ENCODE measurements at places on chromosomes 1 and 21.

DNA sequence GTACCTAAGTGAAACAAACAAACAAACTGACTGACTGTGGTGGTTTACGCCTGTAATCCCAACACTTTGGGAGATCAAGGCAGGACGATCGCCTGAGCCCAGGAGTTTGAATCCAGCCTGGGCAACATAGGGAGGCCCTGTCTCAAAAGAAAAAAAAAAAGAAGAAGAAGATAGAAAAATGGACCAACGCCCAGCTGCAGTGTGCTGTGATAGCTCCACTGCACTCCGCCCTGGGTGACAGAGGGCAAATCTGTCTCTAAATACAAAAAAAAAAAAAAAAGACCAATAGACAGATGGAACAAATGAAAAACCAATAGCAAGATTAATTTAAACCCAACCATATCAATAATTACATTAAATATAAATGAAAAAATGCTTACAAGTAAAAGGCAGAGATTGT is 13.9 kb downstream of the AKR7A3 start:
- no peak for DNase-seq

DNA sequence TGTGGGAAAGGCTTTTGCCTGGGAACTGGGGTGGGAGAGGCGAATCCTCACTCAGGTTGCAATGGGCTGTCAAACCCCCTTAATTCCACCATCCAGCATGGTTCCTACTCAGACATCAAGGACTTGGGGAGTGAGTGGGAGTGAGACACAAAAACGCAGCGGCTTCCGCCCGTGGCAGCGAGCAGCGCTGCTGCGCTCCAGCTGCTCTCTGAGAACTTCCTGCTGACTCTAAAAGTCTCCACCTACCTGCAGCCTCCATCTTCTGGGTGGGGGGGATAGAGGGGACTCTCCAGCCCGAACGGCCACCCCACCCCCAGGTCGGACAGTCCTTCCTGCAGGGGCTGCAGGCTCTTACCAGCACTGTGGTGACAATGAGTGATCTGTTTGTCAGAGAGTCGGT is 184.4 kb downstream of the GRIK3 start:
- DNase-seq: no peak

GRCh38 chr21:40070871-40071270 is 203.6 kb downstream of the PCP4 start:
- no peak for DNase-seq

- DNase-seq: no peak
Observed at GRCh38 chr1:227449051-227449450, 114.3 kb upstream of the ZNF678 start.

GRCh38 chr1:36224537-36225282 is 467 bp downstream of the THRAP3 start:
- no peak for DNase-seq

DNA sequence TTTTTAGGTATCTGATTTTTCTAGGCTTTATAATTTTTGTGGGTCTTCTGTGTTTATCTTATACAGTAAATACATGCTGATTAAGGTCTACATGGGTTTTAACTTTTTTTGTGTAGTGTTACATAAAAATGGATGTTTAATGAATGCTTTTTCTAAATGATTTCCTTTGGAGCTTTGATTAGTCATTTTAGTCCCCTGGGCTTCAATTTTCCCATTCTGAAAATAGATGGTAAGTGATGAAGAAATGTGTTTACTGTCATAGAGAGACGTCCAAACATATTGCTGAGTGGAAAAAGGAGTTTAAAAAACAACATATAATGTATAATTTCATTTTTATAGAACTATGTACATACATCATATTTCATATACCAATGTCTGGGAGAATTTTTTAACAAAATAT is 140.9 kb upstream of the HMCN1 start:
- DNase-seq: no peak

GRCh38 chr1:44086692-44087474 is 31.7 kb upstream of the KLF17 start:
- DNase-seq: no peak

GRCh38 chr1:28244549-28245251 is 8.8 kb downstream of the ATP5IF1 start:
- no peak for DNase-seq

DNA sequence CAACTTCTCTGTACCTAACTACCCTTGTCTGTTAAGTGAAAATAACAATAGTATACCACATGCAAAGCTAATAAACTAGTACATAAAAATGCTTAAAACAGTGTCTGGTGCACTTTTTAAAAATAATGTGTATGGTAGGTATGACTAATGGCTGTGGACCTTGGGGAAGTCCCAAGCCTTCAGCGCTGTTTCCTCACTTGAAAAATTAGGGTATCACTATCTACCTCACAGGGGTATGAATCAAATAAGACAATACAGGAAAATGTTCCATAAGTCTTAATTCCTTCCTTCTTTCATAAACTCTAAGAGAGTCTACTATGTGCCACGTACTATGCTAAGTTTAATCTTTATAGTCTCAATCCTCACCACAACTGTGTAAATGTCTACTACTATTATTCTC is 32.0 kb downstream of the EGLN1 start:
- no peak for DNase-seq

GRCh38 chr1:11568687-11569086 is 85.5 kb downstream of the FBXO2 start:
- DNase-seq: no peak

- no peak for DNase-seq
Observed at GRCh38 chr1:36755303-36756230, 272.9 kb upstream of the CSF3R start.

GRCh38 chr1:221874285-221875003 is 132.6 kb upstream of the DUSP10 start:
- DNase-seq: no peak

- no peak for DNase-seq
Observed at GRCh38 chr1:15410884-15411245, 1.2 kb downstream of the EFHD2 start.

- DNase-seq: no peak
Observed at GRCh38 chr1:109388884-109389637, 8.7 kb downstream of the SORT1 start.

DNA sequence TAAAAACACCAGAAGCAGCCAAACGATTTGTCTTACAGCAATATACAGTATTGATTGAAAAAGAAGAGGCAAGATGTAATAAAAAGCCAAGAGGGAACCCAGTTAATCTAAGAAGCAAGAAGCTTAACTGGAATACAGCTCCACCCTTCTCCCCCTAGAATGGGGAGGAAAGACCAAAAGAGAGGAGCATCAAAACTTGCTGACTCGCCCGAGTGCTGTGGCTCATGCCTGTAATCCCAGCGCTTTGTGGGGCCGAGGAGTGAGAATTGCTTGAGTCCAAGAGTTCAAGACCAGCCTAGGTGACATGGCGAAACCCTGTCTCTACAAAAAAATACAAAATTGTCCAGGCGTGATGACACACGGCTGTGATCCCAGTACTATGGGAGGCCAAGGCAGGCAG is 32.2 kb downstream of the BRWD1 start:
- no peak for DNase-seq

DNA sequence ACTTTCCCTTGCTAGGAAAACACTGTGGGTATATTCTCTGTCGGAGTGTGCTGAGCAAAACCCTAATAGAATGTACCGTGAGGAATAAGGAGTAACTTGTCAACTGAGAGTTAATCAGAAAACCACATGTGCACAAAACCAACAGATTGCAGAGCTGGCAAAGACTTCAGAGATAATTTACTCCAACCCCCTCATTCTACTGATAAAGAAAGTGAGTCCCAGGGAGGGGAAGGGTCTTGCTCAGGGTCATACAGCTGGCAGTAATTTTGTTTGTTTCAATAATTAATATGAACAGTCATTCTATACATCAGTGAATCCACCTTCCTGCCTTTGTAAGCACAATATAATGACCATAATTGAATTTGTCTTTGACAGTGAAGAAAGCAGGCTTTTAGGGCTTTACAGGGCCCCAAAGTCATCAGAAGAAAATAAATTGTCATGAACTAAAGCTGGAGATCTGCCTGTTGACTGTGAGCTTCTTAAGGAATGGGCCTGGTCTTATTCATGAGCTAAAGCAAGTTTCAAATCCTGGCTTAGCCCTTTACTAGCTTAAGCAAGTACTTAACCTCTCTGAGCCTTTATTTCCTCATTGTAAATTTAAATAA is 67.2 kb upstream of the HOOK1 start:
- DNase-seq: no peak

DNA sequence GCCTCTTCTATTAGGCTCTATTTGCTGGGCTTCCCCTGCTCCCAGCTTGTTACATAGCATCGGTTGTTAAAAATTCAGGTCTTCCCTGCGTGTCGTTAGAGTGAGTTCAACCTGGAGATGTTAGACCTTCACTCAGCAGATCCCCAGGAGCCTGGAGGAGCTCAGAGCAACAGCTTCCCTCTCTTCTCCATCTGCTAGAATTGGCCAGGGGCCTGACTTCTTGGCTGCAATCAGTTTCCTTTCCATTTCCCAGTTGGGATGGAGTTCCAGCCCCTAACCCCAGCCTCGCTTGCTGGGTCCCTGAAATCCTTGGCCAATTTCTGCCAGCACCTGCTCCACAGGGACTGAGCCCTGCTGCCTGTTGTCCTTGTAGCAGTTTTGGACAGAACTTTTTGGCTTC is 55.9 kb downstream of the MT1HL1 start:
- DNase-seq: no peak

GRCh38 chr1:223319905-223320580 is 43.9 kb downstream of the SUSD4 start:
- no peak for DNase-seq

DNA sequence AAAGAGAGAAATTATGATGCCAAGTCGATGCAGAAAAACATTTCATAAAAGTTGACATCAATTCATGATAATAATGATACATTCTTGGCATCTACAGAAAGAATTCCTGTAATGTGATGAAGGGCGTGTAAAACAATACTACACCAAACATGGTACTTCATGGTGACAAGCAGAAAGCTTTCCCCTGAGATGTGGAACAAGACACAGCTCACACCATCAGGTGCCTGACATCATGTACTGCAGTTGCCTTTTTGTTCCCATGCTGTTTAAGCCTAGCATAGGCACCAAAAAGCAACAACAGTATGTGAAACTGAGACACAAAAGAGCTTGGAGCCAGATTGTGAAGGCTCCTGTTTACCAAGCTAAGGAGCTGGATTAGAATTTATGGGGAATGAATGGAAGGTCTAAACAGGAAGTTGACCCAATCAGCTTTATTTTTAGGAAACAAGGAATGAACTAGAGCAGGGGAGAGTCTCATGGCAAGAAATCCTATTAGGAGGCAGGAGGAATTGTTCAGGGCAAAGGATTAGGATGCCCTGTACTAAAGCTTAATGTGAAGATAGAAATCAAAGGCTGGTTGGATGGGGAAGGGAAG is 67.2 kb downstream of the SYDE2 start:
- DNase-seq: no peak

DNA sequence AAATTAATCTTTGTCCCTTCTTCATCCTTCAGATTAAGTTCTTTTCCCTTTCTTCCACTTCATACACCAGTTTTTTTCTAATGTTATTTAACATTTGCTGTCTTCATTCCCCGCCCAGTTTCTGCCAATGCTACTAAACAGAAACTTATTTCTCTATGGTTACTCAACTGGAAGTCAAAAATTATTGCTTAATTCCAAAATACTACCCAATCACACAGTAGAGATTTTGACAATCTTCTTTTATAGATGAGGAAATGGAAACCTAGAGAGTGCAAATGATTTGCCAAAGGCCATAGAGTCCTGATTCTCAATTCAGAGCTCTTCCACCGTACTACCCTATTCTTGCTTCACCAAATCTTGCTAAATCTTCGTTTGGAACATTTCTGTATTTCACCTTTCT is 58.1 kb upstream of the SH3GLB1 start:
- no peak for DNase-seq

GRCh38 chr1:22978299-22978698 is 5.6 kb upstream of the LACTBL1 start:
- no peak for DNase-seq

DNA sequence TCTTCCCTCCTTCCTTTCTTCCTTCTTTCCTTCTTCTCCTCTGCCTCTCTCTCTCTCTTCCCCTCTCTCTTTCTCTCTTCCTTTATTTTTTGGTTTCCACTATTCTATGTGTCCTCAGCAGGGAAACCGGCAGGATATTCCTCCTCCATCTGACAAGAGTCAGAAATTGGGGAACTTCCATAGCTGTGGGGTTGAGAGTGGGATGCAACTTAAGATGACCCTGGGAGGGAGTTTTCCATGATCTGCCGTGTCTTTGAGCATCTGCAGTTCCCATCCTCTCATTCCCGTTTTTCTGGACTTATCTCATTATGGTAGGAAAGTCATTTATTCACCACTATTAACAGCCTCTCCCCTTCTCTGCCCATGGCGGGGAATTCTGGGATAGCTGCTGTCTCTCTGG is 98.6 kb downstream of the NMNAT2 start:
- DNase-seq: no peak

- DNase-seq: peak; percentile 90
Observed at GRCh38 chr1:11337580-11338073, 64.6 kb downstream of the UBIAD1 start.

DNA sequence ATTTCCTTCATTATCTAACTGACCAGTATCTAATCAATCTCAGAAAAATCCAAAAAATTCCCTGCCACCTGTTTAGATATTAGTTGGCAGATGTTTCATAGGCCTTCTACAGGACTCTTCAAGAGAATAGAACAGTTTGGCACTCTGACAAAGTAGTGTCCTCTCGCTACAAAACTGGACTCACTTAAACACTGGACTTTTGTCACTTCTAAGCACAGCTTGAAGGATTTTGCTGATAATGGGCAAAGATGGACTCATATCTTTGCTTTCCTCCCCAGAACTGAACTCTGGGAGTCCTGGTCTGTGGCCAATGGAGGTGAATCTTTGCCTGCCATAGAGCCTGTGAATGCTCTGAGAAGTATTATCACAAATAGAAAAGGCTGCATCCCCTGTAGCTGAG is 58.2 kb upstream of the ZNF326 start:
- DNase-seq: no peak

DNA sequence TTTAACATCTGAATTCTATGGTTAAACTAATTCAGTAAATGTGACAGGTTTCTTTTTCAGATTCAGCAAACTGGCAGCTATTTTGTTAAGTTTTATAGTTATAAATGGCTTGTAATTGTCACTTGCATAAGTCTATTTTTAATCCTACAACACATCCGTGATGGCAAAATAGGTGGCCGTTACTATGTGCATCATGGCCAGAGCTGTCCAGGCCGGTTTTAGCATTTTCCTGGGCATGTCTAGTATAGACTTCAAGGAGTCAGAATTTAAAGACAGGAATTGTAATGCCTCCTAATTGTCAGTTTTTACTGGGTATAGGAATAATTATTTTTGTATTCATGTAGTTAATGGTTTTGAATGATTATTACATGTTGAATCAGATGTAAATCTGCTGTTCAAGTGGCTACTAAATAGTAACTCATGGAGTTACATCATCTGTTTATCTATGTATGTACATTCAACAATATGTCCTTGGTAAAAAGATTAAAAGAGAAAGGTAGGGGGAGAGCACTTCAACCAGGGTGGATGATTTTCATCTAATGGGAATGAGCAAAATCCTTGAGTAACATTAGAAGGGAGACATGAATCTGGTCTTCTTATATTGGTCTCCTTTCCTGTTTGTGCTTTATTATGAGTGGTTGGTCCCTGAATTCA is 3.2 kb upstream of the B3GALT2 start:
- no peak for DNase-seq

GRCh38 chr1:228263636-228264035 is 55.8 kb downstream of the OBSCN start:
- DNase-seq: no peak

Data from posterior cingulate gyrus (tissue), 11 donors.